ENCODE measurements at places on chromosomes 5 and 9.
A peak's percentile ranks its signal among the peaks of the same experiment; 100 is the strongest.

GRCh38 chr5:6410421-6410820, 32.1 kb upstream of the MED10 start:
- no peak overlapping the region for H3K4me3 ChIP-seq
- H3K4me1 ChIP-seq: no peaks in the 10 kb centered on the region
- H3K27me3 ChIP-seq: peaks cover 19% of the 10 kb centered on the region
- no peak overlapping the region for H3K27ac ChIP-seq
- H3K36me3 ChIP-seq: no peaks in the 10 kb centered on the region
- no peak for DNase-seq

- no peaks in the 10 kb centered on the region for H3K27me3 ChIP-seq
- no peak for DNase-seq
- peaks cover 91% of the 10 kb centered on the region for H3K36me3 ChIP-seq
- H3K4me1 ChIP-seq: peaks cover 62% of the 10 kb centered on the region
Observed at GRCh38 chr9:89314955-89315354, 3.3 kb upstream of the SECISBP2 start.

- H3K27ac ChIP-seq: no peak overlapping the region
- no peaks in the 10 kb centered on the region for H3K36me3 ChIP-seq
- H3K4me1 ChIP-seq: no peaks in the 10 kb centered on the region
- H3K27me3 ChIP-seq: no peaks in the 10 kb centered on the region
- DNase-seq: no peak
- H3K4me3 ChIP-seq: no peak overlapping the region
Observed at GRCh38 chr9:115360122-115360521, 242.2 kb upstream of the TNC start.

DNA sequence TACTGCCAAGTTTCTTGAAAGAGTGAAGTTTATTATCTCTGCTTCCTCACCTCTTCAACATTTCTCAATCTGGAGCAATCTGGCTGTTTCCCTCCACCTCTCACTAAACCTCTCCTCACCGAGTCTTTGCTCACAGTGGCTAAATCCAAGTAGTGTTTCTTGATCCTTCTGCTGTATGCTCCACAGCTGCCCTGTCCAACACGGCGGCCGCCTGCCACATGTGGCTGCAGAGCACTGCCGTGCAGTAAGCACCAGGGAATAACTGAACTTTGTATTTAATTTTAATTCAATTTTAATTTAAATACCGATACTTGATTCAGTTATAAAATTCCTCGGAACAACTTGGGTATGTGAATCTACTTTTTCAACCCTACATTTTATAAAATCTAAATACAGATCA, 80.2 kb downstream of the FANCC start:
- no peaks in the 10 kb centered on the region for H3K27me3 ChIP-seq
- H3K36me3 ChIP-seq: peaks cover 18% of the 10 kb centered on the region
- H3K4me3 ChIP-seq: no peak overlapping the region
- no peak overlapping the region for H3K27ac ChIP-seq
- DNase-seq: no peak
- H3K4me1 ChIP-seq: no peaks in the 10 kb centered on the region

DNA sequence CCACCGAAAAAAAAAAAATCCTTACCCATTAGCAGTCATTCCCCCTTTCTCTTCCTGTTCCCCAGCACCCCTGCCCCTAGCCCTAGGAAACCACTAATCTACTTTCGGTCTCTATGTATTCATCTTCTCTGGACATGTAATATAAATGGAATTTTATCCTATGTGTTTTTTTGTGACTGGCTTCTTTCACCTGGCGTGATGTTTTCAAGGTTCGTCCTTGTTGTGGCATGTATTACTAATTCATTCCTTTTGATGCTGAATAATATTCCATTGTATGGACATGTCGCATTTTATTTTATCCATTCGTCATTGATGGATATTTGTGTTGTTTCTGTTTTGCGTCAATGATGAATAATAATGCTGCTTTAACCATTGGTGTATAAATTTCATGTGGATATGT, 42.8 kb upstream of the SH3GL2 start:
- H3K4me3 ChIP-seq: no peak overlapping the region
- H3K4me1 ChIP-seq: no peaks in the 10 kb centered on the region
- no peaks in the 10 kb centered on the region for H3K36me3 ChIP-seq
- H3K27ac ChIP-seq: no peak overlapping the region
- H3K27me3 ChIP-seq: no peaks in the 10 kb centered on the region

- DNase-seq: no peak
- no peaks in the 10 kb centered on the region for H3K4me1 ChIP-seq
- H3K4me3 ChIP-seq: no peak overlapping the region
- H3K27ac ChIP-seq: no peak overlapping the region
- no peaks in the 10 kb centered on the region for H3K27me3 ChIP-seq
- no peaks in the 10 kb centered on the region for H3K36me3 ChIP-seq
Observed at GRCh38 chr5:83777856-83778255, 57.2 kb upstream of the HAPLN1 start.

DNA sequence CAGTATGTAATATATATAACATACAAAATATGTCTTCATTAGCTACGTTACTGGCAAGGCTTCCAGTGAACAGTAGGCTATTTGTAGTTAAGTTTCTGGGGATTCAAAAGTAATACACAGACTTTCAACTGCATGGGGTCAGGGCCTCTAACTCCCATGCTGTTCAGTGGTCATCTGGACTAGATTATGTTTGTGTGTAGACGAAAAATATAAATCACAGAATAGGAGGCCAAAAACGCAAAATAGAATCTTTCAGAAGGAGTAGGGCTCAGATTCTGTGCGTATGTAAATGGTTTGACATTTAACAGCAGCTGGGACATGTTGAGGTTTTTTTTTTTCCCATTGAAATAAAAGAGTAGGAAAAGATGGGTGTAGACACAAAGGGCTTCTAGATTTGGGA, 1048.7 kb upstream of the WWC1 start:
- no peaks in the 10 kb centered on the region for H3K36me3 ChIP-seq
- no peak overlapping the region for H3K27ac ChIP-seq
- H3K4me1 ChIP-seq: no peaks in the 10 kb centered on the region

DNA sequence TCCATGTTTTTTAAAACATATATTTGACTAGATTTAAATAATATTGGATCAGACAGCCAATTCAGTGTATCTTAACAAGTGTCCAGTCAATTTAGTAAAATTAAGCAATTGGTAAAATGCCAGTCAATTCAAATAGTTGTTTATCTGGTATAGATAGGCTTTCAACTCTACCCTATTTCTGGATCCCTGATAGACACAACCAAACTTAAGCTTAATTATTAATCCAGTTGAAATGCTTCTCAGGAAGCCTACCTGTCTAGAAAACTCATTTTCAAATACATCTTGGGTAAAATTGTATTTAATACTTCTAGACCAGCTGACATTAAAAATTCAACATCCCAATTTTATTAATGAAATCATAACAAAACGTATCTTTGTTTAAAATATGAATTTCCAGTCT, 710.8 kb upstream of the GRAMD2B start:
- H3K4me1 ChIP-seq: no peaks in the 10 kb centered on the region
- no peaks in the 10 kb centered on the region for H3K36me3 ChIP-seq
- no peak for DNase-seq
- H3K27me3 ChIP-seq: no peaks in the 10 kb centered on the region

DNA sequence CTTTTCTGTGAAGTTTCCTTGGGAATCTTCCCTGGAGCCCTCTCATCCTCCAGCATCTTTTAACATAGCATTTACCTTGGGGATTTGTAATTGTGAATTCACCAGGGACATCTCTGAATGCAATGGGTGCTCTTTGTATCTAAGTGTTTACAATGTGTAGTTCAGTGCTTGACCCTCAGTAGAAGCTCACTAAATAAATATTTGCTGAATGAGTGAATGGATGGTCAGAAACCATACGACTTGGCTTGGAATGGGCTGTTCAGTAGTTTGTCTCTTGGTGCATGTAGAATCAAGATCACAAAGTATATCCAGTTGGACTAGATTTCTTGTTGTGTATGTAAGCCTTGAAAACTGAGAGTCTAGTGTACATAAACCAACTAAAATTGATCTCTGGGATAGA, 81.8 kb upstream of the MEF2C start:
- peaks cover 4% of the 10 kb centered on the region for H3K27me3 ChIP-seq
- no peak overlapping the region for H3K4me3 ChIP-seq

GRCh38 chr9:100534401-100534800, 43.5 kb upstream of the CAVIN4 start:
- H3K27ac ChIP-seq: no peak overlapping the region
- no peak overlapping the region for H3K4me3 ChIP-seq
- no peaks in the 10 kb centered on the region for H3K4me1 ChIP-seq
- H3K27me3 ChIP-seq: no peaks in the 10 kb centered on the region

DNA sequence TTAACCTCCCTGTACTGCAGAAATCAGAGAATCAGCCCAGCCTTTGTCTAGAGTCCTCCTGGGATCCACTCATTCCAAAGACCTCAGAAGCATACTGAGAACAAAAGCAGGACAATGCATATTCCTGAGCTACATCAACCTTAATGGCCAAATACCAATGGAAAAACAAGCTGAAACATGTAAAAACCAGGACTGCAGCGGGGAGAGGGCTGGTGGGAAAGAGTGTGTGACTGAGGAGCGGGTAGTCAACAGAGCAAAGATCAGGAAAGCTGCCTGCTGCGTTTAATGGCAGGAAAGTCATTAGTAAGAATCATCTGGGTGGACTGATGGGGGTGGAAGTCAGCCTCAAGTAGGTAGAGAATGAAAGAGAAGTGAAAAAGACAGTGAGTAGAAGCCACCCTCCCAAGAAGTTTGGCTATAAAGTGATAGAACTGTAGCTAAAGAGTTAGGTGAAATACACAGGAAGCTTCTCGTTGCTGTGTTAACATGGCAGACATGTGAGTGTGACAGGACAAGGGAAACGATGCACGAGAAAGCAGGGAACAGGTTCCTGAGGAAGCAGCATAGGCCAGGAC, 88.1 kb downstream of the OTULIN start:
- peaks cover 84% of the 10 kb centered on the region for H3K36me3 ChIP-seq
- H3K27ac ChIP-seq: peak overlapping the region; percentile 39
- no peaks in the 10 kb centered on the region for H3K27me3 ChIP-seq
- no peak for DNase-seq
- no peak overlapping the region for H3K4me3 ChIP-seq
- peaks cover 12% of the 10 kb centered on the region for H3K4me1 ChIP-seq

GRCh38 chr9:13330396-13331004, 51.0 kb upstream of the MPDZ start:
- no peak overlapping the region for H3K4me3 ChIP-seq
- H3K27ac ChIP-seq: no peak overlapping the region
- no peaks in the 10 kb centered on the region for H3K4me1 ChIP-seq
- no peak for DNase-seq
- H3K36me3 ChIP-seq: no peaks in the 10 kb centered on the region

Measured in activated T-cell treated with anti-CD3 and anti-CD28 coated beads, Interleukin-2, amount 50 U/mL, for 24 hours (primary cell).